ENCODE measurements at places on chromosomes 3 and 15. TPM values are rescaled to one million over a fixed set of nuclear protein-coding genes. Genes with fewer than 3 reads are reported as not detected.

Gene LRRC31
- not detected for total RNA-seq

Gene TMCO5A
- not detected for total RNA-seq

Gene GOLGA8Q
- not detected for total RNA-seq

Gene CFAP92
- total RNA-seq: not detected

Gene TNNC1
- 117 TPM for total RNA-seq

Gene SH2D7
- not detected for total RNA-seq

Gene ARGFX
- not detected for total RNA-seq

Gene ABHD5
- total RNA-seq: 20.9 TPM

Gene GOLGA8K
- total RNA-seq: not detected

Gene TRIM42
- total RNA-seq: not detected

Gene DBR1
- total RNA-seq: 26.2 TPM

DNA sequence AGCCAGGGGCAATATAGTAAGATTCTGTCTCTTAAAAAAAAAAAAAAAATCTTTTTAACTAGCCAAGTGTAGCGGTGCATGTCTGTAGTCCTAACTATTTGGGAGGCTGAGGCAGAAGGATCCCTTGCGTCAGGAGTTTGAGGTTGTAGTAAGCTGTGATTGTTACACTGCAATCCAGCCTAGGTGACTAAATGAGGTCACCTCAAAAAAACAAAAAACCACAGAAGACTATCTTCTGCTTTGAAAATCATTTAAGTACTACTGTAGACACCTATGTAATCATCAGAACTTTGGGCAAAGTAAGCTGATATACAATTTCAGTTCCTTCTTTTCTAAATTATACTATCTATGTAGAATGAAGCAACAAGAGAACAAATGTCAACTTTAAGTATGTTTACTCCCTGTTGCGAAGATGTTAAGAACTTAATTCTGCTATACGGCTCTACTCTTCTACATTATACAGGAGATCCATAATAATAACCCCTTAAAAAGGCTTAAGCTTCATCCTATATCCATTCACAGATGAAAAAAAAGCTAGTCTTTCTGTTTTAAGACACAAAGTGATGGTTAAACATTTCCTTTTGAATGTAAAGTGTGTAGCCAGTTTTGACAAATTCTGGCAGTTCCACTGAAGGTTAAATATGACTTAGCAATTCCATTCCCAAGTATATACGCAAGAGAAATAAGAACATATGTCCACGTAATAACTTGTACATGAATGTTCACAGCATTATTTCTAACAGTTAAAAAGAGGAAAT lies 15.2 kb downstream of the DAZL start:
- no peak for DNase-seq

- DNase-seq: no peak
Observed at GRCh38 chr3:107959550-107960154, 131.2 kb downstream of the CD47 start.

- no peak for DNase-seq
Observed at GRCh38 chr3:74630602-74631001, 16.1 kb upstream of the CNTN3 start.

DNA sequence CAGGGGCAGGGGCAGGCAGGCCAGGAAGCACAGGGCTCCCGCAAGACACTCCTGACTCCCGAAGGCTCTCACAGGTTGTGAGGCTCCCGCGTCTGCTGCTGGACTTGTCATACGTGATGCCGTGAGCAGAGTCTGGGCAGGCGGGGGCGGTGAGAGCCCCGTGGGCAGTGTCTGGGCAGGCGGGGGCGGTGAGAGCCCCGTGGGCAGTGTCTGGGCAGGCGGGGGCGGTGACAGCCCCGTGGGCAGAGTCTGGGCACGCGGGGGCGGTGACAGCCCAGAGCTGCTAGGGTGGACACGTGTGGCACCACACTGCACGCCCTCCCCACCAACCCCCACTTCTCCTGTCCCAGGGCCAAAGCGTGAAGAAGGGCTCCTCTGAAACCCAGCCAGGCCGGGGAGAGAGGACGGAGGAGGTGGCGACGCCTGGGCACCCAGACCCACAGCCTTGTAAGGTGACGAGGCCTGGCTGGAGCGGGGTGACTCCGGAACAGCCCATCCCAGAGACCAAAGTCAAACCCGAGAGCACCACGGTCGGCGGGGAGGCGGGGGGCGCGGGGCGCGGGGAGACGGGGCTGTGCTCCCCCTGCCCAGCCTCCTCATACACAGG lies 35.0 kb downstream of the TNK2 start:
- no peak for DNase-seq

DNA sequence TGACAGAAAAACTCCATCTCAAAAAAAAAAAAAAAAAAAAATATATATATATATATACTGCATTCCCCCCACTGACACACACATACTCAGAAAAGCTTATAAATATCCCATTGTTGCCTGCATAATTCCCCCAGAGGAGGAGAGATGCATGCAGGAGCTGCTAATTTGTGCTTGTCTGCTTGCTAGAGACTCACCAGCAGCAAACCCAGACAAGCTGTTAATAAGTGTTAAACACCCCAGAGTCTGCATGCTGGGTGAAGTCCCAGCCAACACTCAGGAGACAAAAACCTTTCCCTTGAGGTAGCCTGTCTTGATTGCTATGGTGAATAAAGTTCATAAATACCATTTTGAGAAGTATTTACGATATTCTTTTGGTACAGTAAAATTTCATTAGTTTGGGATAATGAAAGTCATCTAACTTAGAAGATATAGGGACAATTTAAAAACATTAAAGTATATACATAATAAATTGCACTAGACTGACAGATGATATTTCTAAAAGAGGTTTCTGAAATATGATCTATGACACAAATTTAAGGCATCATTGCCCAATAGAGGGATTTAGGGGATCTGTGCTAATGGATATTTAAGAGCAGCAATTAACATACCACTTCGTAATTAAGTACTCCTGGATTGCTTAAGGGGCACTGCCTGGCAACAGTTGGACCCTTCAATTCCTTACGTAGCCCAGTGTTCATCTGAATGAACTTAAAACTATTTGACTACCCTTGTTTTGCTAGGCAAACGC lies 400.0 kb upstream of the C2CD4B start:
- no peak for DNase-seq

DNA sequence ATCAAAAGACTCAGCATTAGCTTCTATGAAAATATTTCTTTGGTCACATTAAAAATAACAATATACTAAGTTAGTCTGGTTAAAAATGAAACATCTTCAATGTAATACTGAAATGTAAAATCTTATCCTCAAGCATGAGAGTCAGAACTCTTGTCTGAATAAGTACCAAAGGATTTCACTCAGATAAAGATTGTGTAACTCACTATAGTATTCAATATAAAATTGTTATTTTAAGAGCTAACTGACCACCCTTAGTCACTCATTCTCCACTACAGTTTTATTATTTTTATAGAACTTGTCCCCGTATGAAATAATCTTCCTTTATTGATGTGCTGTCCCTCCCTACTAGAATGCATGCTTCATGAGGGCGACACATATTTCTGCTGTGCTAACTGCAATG lies 426.3 kb downstream of the MECOM start:
- DNase-seq: no peak

DNA sequence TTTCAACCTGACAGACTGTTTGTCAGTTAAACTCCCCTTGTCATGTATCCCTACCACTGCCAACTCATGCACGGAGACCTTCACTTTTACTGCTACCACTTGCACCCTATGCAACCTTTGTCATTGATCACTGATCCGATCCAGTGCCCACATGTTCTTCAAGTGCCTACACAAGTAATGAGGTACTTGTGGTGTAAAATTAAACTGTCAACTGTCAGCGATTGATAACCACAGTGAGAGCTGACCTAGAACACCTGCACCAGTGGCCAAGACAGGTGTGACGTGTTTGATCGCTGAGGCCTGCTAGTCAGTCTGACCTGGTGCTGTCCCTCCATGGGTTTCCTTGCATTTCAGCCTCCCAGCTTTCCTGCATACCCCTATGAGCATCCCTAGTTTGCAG lies 55.6 kb downstream of the MECOM start:
- no peak for DNase-seq

GRCh38 chr3:8650583-8651416 lies 6.2 kb upstream of the SSUH2 start:
- DNase-seq: no peak

GRCh38 chr3:163518065-163518464 lies 1560.2 kb downstream of the SI start:
- DNase-seq: no peak

- no peak for DNase-seq
Observed at GRCh38 chr3:11660242-11660641, 16.5 kb upstream of the VGLL4 start.

- DNase-seq: no peak
Observed at GRCh38 chr3:152296382-152296781, 27.7 kb downstream of the MBNL1 start.

GRCh38 chr15:51505251-51505650 lies 117.3 kb downstream of the DMXL2 start:
- no peak for DNase-seq

DNA sequence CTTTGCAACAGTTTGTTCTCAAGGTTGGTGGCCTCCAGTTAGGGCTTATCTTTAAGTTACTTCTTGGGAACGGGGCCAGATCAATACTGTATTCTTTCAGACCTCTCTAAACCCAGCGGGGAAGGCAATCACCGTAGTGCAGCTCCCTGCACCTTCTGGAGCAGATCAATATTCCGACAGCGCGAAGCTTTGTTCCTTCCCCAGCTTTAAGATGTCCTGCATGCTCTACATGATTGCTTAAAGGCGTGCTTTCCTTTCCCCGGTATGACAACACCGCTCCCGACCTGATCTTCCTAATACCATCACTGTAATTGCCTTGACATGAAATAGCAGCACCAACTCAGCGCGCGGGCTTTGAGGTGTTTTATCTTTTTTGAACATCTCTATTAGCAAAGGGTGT lies 755.2 kb downstream of the NR2F2 start:
- DNase-seq: no peak

- no peak for DNase-seq
Observed at GRCh38 chr3:73419179-73419803, 205.4 kb downstream of the PDZRN3 start.

GRCh38 chr3:16303037-16303575 lies 38.1 kb downstream of the OXNAD1 start:
- no peak for DNase-seq

- DNase-seq: no peak
Observed at GRCh38 chr3:178827285-178827856, 244.2 kb downstream of the ZMAT3 start.

- no peak for DNase-seq
Observed at GRCh38 chr3:170840291-170840859, 29.6 kb downstream of the RPL22L1 start.

- DNase-seq: no peak
Observed at GRCh38 chr3:46549408-46549904, 16.6 kb downstream of the LRRC2 start.

GRCh38 chr3:121324320-121324719 lies 221.5 kb downstream of the POLQ start:
- DNase-seq: no peak

DNA sequence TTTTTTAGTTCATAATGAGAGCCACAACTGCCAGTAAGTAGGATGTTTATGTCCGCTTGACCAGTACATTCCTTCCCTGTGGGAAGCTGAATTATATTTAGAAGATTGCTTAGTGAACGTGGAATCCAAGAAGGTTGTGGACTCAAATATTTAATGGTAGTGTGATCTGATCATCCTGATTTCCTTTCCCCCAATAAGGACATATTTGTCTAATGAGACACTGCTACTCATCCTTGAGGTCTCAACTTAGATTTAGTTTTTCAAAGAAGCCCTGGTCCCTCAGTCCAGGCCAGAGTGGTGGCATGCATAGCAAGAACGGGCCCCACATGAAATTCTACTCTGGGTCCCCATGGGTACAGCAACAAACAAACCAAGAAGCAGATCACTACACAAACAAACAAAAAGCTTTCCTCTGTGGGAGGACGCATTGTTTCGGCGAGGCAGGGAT lies 60.8 kb downstream of the USP13 start:
- DNase-seq: no peak

GRCh38 chr15:49148727-49149126 lies 6.7 kb downstream of the COPS2 start:
- no peak for DNase-seq

DNA sequence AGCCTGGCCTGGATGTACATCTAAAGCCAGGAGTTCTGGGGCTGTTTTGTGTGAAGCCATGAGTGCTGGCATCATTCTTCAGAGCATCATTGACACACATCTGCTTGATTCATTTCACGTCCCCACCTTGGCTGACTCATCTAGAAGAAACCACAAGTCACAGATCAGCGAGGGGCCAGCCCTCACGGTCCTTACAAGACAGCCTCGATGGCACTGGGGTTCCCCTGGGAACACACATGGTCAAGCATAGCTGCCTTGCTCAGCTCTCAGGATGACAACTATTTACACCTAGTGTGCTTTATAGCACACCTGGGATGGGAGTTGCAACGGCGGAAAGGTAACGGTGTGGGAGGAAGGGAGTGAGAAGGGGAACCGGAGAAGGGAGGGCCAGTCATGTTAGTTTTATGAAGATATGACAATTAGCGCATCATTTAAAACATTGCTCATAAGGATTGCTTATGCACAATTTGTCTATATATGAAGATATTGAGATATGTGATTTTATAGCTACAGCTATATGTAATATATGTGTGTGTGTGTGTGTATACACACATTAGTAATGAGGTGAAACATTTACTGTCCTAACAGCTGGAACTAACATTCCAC lies 227.1 kb downstream of the RPLP1 start:
- DNase-seq: no peak

DNA sequence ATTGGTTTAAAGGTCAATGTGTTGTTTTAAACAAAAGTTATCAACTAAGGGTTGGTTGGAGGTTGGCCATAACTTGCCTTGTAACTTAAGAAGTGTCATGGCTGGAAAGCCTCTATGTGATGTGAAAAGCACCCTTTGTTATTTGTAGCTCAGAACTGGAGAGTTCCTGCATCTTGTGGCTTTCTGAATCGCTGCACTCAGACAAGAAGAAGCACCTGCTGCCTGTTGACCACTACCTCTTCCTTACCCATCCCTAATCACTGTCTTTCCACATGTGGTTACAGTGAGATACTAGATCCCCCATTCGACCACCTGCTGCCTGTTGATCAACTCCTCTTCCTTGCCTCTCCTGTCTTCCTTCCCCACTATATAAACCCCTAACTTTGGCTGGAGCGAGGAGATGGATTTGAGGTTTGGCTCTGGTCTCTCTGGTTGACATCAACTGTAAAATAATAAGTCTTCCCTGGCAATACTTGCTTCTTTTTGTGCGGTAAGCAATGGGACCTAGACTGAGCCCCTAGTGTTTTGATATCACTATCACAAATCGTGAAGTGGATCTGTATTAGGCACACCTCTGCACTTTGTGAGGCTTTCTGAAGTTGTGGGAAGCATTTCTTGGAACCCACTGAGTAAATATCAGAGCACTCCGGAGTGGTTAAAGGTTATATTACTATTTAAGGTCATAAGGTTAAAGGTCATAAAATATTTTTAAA lies 13.8 kb downstream of the RPL39L start:
- no peak for DNase-seq

DNA sequence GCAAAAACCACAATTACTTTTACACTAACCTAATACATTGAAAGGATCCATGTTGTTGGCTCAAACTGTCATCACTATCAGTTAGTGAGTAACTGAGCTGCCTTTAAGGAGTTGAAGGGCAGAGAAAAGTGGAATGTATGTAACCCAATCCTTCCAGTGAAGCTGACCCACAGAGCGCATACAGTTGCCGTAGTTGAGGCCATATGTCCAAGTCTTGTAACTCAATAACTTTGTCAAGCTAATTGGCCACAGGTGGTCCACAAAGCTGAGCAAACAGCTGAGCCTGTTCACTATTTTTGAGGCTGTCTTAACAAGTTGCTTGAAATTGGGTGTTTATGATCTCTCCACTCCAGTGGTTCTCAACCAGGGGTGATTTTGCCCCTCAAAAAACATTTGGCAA lies 169.0 kb upstream of the SLC24A5 start:
- no peak for DNase-seq

- no peak for DNase-seq
Observed at GRCh38 chr3:49883998-49884397, 14.3 kb upstream of the CAMKV start.

Data from G401 (cell line).